ENCODE measurements at places on chromosomes 2 and 18.

DNA sequence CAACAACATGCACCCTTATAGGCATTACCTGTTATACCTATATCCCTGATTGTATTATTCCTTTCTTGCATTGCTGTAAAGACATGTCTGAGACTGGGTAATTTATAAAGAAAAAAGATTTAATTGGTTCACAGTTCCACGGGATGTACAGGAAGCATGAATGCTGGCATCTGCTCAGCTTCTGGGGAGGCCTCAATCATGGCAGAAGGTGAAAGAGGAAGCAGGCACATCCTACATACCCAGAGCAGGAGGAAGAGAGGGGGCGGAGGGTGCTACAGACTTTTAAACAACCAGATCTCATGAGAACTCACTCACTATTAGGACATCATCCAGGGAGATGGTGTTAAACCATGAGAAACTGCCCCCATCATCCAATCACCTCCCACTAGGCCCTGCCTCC lies 191.7 kb upstream of the SPHKAP start:
- no peak for DNase-seq

- DNase-seq: no peak
Measured at GRCh38 chr2:157466764-157467163, 22.9 kb upstream of the CYTIP start.

DNA sequence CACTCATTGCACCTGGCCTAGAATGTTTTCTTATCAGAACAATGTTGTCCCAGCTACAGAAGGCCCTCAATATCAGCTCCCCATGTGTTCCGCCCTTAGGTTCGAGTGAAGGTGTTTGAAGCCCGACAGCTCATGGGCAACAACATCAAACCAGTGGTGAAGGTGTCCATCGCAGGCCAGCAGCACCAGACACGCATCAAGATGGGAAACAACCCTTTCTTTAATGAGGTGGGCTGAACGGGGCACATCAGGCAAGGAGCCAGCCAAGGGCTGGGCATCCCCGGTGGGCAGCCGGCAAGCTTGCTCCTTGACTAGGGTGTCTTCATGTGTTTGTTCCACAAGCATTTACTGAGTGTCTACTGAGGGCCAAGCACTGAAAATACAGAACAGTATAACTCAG lies 9.2 kb downstream of the FER1L5 start:
- no peak for DNase-seq

GRCh38 chr2:144468823-144469595 lies 50.9 kb downstream of the ZEB2 start:
- no peak for DNase-seq

DNA sequence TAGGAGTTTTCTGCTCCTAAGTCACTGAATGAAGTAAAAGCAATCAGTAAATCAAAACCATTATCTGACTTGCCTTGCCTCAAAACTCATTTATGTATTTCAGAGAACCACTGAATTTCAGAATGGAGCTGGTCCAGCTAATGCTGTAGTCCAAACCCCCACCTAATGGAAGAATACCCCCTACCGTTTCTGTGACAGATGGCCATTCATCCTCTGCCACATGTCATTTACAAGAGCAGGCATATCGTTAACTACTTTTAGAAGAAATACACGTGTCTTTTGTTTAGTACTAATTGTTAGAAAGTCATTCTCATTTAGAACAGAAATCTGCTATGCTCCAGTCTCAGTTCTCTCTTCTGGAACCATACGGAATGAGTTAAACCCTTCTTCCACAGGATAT lies 12.8 kb upstream of the GALNT5 start:
- DNase-seq: no peak

DNA sequence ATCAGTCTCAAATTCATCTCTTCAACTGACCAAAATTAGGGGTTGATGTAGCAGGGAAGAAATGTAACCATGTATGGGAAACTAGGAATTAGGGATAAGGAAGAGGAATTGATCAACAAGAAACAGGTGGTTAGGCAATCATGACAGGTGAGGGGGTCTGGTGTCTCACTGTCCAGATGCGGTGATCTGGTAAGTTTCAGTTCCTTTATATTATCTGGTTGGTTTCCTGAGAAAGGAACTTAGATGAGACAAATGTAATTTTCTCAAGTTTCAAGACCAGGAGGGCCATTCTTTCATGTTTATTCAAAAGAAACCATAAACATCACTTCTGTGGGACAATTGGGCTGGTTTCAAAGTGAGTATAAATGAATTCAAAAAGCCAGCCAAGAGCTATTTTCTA lies 306.2 kb upstream of the KCNJ3 start:
- DNase-seq: no peak

GRCh38 chr2:58186501-58186900 lies 54.6 kb downstream of the FANCL start:
- no peak for DNase-seq

GRCh38 chr2:179107737-179108136 lies 57.8 kb upstream of the CCDC141 start:
- no peak for DNase-seq

GRCh38 chr18:59536166-59536565 lies 161.1 kb downstream of the CCBE1 start:
- DNase-seq: no peak

Measured in SIG-M5 (cell line).